ENCODE measurements at places on chromosomes 1 and 21.

GRCh38 chr21:34536311-34536710, 24.3 kb upstream of the KCNE1 start:
- no peak for DNase-seq

GRCh38 chr1:3217181-3217641, 148.2 kb downstream of the PRDM16 start:
- no peak for DNase-seq

DNA sequence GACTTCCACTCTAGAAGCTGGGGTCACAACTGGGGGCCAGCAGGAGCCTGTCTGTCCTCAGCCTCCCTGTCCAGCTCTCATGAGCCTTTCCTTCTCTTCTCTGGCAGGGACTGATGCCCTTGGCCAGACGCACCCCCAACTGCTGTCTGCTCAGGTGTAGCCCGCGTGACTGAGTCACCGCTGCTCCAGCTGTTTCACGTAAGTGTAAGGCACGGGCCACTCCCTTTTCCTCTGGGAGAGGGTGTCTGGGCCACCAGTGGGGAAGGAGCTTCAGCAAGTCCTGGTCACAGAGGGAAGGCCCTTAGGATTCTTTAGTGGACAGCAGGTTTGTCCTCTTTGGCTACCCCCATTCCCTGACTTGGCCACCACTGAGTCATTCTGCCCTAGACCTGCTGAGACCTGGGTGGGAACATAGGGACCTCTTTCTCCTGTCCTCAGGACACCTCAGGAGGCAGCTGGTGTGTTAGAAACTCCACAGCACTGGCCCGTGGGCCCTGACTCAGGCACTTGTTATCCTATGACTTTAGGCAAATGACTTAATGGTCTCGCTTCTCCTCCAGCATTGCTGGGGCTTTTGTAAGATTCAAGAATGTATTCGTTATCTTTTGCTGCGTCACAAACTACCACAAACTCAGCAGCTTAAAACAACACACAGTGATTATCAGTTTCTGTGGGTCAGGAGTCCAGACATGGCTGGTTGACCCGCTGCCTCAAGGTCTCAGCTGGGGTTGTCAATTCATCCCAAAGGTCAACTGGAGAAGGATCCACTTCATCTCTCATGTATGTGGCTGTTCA, 64.8 kb downstream of the FAM163A start:
- no peak for DNase-seq

GRCh38 chr1:47678464-47678980, 240.7 kb downstream of the FOXD2 start:
- DNase-seq, result no peak

DNA sequence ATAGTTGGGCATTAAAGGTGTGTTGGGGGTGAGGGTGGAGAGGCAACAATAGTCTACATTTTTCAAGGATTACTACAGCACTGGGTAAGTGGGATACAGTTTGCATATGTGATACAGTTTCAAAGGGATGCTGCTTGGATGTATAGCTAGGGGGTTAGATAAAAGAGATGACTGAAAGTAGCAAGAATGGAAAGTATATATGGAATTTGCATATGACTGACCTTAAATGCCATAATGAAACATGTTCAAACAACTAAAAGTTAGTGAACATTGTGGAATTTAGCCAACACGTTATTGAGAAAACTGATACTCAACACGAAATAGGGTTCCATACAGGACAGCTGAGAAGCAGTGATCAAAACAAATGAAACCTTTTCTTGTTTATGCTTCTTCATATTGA, 124.8 kb upstream of the CHRM3 start:
- no peak for DNase-seq

GRCh38 chr1:21857840-21858670, 46.0 kb downstream of the LDLRAD2 start:
- DNase-seq, result no peak
